ENCODE measurements at places on chromosomes 12 and 14. TPM values are rescaled to one million over a fixed set of nuclear protein-coding genes. Genes with fewer than 3 reads are reported as not detected.

The EFS gene
- not detected for total RNA-seq

The KRT73 gene
- not detected for total RNA-seq

The EIF5 gene
- total RNA-seq = 129 TPM

The DTX1 gene
- total RNA-seq = under 0.01 TPM
